ENCODE measurements at places on chromosomes 11 and 22. TPM values are rescaled to one million over a fixed set of nuclear protein-coding genes. Genes with fewer than 3 reads are reported as not detected.

DNA sequence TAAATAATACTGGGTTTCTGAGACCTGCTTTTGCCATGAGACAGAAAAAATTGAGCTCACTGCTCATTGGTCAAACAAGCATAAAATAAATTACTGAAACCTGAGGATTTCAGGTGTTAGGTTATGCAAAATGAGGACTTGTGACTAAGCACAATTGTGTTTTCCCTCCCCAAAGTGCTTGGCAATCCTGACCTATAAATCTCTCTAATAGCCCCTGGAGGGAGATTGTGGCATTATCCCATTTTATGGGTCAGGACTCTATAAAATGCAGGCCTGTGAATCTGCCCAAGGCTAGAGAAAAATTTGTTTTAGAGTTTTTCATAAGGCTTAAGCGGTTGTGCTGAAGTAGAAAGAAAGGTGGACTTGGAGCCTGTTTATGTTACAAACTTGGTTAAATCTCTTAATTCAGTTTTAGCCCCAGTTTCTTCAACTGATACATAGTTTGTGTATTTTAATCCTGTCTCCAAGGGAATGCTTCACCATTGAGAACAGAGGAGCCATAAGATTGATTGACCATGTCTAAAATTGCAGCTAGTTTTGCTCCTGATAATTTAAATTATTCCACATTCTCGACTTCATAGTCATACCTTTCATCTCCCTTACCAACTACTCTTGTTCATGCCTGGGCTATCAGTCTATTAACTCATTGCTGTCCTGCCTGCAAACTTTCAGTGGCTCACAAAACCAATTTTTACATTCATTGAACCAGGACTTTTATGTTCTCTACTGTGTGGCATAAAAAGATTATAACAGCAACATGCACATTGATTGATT lies 63.6 kb upstream of the LRRC4C start:
- H3K27ac ChIP-seq = no peak overlapping the region
- H3K4me1 ChIP-seq = no peaks in the 10 kb centered on the region
- no peak for DNase-seq
- no peak overlapping the region for H3K4me3 ChIP-seq

GRCh38 chr22:46465345-46465720 lies 72.1 kb downstream of the CELSR1 start:
- no peak for DNase-seq
- no peaks in the 10 kb centered on the region for H3K27me3 ChIP-seq
- H3K4me3 ChIP-seq = no peak overlapping the region
- H3K27ac ChIP-seq = peak overlapping the region; percentile 63
- H3K36me3 ChIP-seq = no peaks in the 10 kb centered on the region

Gene PATE4
- total RNA-seq = 3.1 TPM

GRCh38 chr11:65504674-65505465 lies 6.0 kb downstream of the MALAT1 start:
- peak overlapping the region; percentile 80 for H3K4me3 ChIP-seq
- H3K4me1 ChIP-seq = no peaks in the 10 kb centered on the region
- H3K27ac ChIP-seq = peak overlapping the region; percentile 98
- H3K27me3 ChIP-seq = no peaks in the 10 kb centered on the region

GRCh38 chr11:126601136-126601535 lies 245.7 kb downstream of the ST3GAL4 start:
- no peaks in the 10 kb centered on the region for H3K27me3 ChIP-seq
- H3K4me3 ChIP-seq = no peak overlapping the region
- no peak overlapping the region for H3K27ac ChIP-seq
- H3K36me3 ChIP-seq = no peaks in the 10 kb centered on the region

DNA sequence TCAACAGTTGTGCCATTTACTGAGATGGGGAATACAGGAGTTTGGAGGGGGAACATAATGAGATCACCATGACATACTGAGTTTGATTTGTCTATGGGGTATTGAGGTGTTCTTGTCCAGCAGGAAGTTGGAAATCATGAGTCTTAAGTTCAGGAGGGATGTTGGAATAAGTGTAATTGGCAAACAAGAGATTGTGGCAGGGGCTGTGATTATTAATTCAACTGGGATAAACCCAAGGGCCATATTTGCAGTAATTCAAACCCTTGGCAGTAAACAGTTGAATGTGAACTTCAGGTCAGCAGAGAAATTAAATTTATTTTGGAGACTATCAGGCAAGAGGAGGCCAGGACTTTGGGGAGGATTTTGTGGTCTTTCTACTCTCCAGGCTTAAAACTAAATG lies 33.4 kb downstream of the ADM start:
- H3K27ac ChIP-seq = no peak overlapping the region
- H3K4me1 ChIP-seq = no peaks in the 10 kb centered on the region
- H3K36me3 ChIP-seq = no peaks in the 10 kb centered on the region
- no peak overlapping the region for H3K4me3 ChIP-seq
- DNase-seq = no peak

GRCh38 chr11:34068111-34068510 lies 16.6 kb downstream of the CAPRIN1 start:
- H3K27me3 ChIP-seq = no peaks in the 10 kb centered on the region
- no peak overlapping the region for H3K4me3 ChIP-seq
- no peak overlapping the region for H3K27ac ChIP-seq
- peaks cover 6% of the 10 kb centered on the region for H3K4me1 ChIP-seq
- no peaks in the 10 kb centered on the region for H3K36me3 ChIP-seq

Gene OR5J2
- total RNA-seq = not detected

- no peaks in the 10 kb centered on the region for H3K36me3 ChIP-seq
- no peak overlapping the region for H3K27ac ChIP-seq
- DNase-seq = no peak
- H3K27me3 ChIP-seq = no peaks in the 10 kb centered on the region
- no peaks in the 10 kb centered on the region for H3K4me1 ChIP-seq
- H3K4me3 ChIP-seq = no peak overlapping the region
These were observed 35.2 kb downstream of the IGLL1 start for GRCh38 chr22:23544852-23545251.

- no peaks in the 10 kb centered on the region for H3K27me3 ChIP-seq
- no peak overlapping the region for H3K27ac ChIP-seq
- no peak overlapping the region for H3K4me3 ChIP-seq
- no peak for DNase-seq
- H3K4me1 ChIP-seq = no peaks in the 10 kb centered on the region
- H3K36me3 ChIP-seq = no peaks in the 10 kb centered on the region
These were observed 58.4 kb downstream of the KIF18A start for GRCh38 chr11:28049338-28050216.

Gene TRIM48
- not detected for total RNA-seq

- no peak overlapping the region for H3K27ac ChIP-seq
- no peaks in the 10 kb centered on the region for H3K36me3 ChIP-seq
- no peak for DNase-seq
- no peaks in the 10 kb centered on the region for H3K27me3 ChIP-seq
These were observed 28.6 kb downstream of the ALG8 start for GRCh38 chr11:78110830-78111229.

GRCh38 chr22:26476705-26477340 lies 6.8 kb downstream of the HPS4 start:
- no peaks in the 10 kb centered on the region for H3K27me3 ChIP-seq
- peaks cover 1% of the 10 kb centered on the region for H3K36me3 ChIP-seq
- H3K27ac ChIP-seq = no peak overlapping the region
- H3K4me1 ChIP-seq = peaks cover 26% of the 10 kb centered on the region

DNA sequence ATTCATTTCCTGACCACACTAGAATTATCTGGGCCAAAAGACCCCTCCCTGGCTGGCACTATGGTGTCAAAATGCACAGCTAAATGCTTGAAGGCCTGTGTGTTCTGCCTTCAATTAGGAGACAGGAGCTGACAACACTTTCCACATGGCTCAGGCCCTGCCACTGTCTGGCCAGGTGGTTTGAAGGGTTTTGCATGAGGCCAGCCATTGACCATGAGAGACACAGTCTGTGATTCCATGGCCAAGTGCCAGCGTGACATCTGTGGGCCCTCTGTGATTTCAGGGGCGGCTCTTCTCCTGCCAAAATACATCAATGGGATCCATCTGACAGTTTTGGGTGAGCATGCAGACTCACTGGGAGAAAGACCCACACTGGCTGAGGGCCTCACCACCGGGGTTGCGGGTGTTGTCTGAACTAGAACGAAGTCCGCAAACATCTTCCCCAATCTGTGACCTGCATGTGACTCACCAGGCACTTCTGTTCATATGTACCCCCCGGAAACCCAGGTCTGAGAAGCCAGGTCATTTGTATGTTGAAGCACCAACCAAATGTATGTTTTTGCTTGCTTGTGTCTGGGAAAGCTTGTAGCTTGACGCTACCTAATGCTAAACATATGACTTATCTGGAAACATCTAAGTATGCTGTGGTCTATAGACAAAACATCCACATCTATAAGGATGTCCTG lies 20.7 kb upstream of the NAV2 start:
- no peak overlapping the region for H3K27ac ChIP-seq
- no peak for DNase-seq
- no peaks in the 10 kb centered on the region for H3K4me1 ChIP-seq
- no peaks in the 10 kb centered on the region for H3K27me3 ChIP-seq
- no peaks in the 10 kb centered on the region for H3K36me3 ChIP-seq

- no peaks in the 10 kb centered on the region for H3K36me3 ChIP-seq
- peak; percentile 8 for DNase-seq
- no peaks in the 10 kb centered on the region for H3K4me1 ChIP-seq
- H3K27me3 ChIP-seq = no peaks in the 10 kb centered on the region
- peak within 1 kb of the TSS; percentile 70 for H3K27ac ChIP-seq
- peak within 1 kb of the TSS; percentile 36 for H3K4me3 ChIP-seq
These were observed at the start of gene PGR for GRCh38 chr11:101129203-101129943. PGR (minus strand) TSS chr11:101129813; CDS start chr11:101129070, 743 bp downstream.

DNA sequence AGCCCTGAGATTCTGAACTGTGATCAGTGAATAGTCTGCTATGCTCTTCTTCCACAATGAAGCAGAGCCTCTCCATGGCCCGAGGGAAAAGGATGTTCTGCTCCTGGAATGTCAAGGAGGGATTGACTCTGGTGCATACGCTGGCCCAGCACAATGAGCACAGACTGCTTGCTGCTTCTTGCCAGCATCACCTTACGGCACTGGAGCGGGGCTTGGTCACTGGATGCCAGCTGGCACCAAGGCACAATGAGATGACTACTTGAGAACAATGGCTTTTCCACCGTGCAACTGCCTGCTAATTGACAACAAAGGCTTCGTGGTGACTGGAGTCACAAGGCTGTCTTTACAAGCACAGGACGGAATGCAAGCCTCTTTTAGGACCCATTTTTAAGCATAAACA lies 139.2 kb downstream of the DSCAML1 start:
- H3K4me3 ChIP-seq = no peak overlapping the region
- H3K27ac ChIP-seq = no peak overlapping the region
- DNase-seq = no peak
- H3K4me1 ChIP-seq = no peaks in the 10 kb centered on the region

GRCh38 chr11:25057861-25058260 lies 561.0 kb downstream of the LUZP2 start:
- no peak overlapping the region for H3K4me3 ChIP-seq
- no peak for DNase-seq
- H3K27me3 ChIP-seq = no peaks in the 10 kb centered on the region
- no peak overlapping the region for H3K27ac ChIP-seq

- no peak overlapping the region for H3K27ac ChIP-seq
- no peaks in the 10 kb centered on the region for H3K4me1 ChIP-seq
- no peak overlapping the region for H3K4me3 ChIP-seq
- no peaks in the 10 kb centered on the region for H3K36me3 ChIP-seq
- peak; percentile 15 for DNase-seq
- no peaks in the 10 kb centered on the region for H3K27me3 ChIP-seq
These were observed 105.1 kb downstream of the HIPK3 start for GRCh38 chr11:33362051-33362910.

DNA sequence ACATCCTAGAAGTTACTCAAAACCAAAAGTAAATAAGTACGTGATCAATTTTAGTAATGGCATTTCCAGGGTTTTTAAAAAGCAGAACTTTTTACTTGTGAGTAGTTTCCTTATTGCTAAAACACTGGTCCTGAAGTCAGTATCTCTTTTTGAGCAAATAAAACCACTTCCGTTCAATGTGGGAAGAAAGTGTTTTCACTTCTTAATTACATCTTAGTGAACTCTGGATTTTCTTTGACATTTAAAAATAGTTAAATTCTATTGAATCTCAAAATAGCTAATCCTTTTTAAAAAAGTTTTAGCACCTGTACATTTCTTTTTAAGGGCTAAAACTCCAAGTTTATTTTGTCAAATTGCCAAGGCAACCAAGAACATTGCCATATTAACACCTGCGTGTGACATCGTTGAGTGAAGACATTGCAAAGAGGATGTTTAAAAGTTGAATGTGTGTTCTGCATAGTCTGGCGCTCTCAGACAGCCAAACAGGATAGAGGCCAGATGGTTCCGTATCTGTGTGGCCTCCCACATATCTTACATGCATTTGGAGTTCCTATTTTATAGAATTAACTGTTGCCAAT lies 17.2 kb upstream of the OR5B21 start:
- no peak for DNase-seq
- H3K27ac ChIP-seq = no peak overlapping the region
- no peak overlapping the region for H3K4me3 ChIP-seq
- H3K36me3 ChIP-seq = no peaks in the 10 kb centered on the region

GRCh38 chr22:46280999-46281623 lies 13.3 kb downstream of the TTC38 start:
- H3K36me3 ChIP-seq = peaks cover 31% of the 10 kb centered on the region
- no peaks in the 10 kb centered on the region for H3K4me1 ChIP-seq
- no peaks in the 10 kb centered on the region for H3K27me3 ChIP-seq
- no peak for DNase-seq

Gene FOLH1
- 43.9 TPM for total RNA-seq

DNA sequence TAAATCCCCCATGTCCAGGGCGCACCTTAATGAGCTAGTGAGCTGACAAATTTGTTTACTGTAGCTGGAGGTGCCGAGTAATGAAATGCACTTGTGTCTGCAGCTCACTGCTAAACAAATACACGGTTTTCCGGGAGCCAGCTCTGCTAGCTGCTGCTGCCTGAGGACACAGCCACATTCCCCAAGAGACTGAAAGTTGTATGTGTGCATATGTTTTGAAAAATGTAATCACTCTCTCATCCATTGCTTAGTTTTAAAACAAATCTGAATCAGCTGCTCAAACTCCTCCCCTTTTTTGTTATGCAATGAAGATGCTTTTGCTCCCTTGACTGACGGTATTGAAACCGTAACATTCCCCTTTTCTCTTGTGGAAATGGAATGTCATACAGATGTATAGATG lies 62.4 kb upstream of the NNMT start:
- H3K4me3 ChIP-seq = no peak overlapping the region
- H3K36me3 ChIP-seq = no peaks in the 10 kb centered on the region
- DNase-seq = no peak
- no peak overlapping the region for H3K27ac ChIP-seq
- H3K27me3 ChIP-seq = no peaks in the 10 kb centered on the region

DNA sequence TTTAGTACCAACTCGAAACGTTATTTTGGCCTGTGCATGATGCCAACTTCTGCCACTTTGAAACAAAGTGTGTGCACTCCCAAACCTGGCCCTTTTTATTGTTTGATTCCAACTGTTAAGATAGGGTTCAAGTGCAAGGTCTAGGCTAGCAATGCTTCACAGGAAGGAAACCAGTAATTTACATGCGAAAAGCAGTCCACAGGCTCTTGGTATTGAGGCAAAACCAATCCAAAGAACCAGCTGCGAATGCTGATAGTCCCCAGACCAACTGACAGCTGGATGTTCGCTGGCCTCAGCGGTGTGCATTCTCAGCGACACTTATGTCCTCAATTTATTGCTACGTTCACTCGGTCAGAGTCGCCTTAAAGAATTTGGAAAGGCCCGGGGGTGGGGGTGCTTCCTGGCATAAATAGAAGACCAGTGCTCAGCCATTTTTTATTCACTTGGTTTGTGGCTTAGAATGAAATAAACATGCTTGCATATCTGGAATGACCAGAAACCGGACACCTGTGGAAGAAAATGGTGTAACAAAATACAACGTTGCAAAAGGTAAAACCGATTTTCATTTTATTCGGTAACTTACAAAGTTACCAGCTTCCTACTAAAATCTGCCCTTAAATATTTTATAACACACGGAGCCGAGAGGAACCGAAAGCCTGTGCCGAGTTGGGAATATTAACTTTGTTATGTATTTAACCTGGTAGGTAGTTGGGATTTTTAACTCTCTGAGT lies 1.6 kb downstream of the CPT1A start:
- no peak for DNase-seq
- H3K36me3 ChIP-seq = no peaks in the 10 kb centered on the region
- peaks cover 11% of the 10 kb centered on the region for H3K4me1 ChIP-seq
- peak overlapping the region; percentile 74 for H3K4me3 ChIP-seq
- peak overlapping the region; percentile 86 for H3K27ac ChIP-seq
